Substantia nigra (tissue), 51 donors: ENCODE measurements at places on chromosomes 4 and X.

DNA sequence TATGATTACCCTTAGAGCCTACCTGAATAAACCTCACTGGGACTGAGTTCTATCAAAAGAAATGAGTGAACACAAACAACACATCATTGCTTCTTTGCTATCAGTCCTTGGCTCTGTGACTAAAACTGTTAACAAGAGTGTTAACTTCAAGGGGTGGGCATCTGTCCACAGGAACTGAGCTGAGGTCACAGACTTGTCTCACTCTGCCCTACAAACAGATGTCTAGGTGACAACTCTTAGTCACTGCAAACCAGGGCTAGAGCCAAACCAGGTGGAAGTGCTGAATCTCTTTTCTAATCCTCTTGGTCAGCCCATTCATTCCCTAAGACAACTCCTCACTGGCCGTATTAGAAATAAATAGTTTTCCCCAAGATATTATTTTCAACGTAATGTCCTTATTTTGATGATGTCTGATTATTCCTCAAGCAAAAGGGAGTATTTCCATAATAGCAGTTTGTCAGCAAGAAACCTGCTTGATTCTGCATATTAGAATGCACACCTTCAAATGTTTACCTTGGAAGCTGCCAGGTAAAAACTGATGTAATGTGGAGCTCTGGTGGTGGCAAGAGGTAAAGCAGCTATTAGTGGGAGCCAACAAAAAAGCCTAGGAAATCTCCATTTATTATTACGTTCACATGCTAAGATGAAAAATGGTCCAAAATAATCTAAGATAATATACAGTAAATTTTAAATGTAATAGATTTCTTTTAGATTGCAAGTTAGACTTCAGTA, 4.0 kb downstream of the COL25A1 start:
- DNase-seq = no peak

- no peak for DNase-seq
These were observed 15.6 kb downstream of the CHRNA9 start for GRCh38 chr4:40350627-40351227.

GRCh38 chr4:145797278-145797677, 117.3 kb downstream of the C4orf51 start:
- DNase-seq = no peak

DNA sequence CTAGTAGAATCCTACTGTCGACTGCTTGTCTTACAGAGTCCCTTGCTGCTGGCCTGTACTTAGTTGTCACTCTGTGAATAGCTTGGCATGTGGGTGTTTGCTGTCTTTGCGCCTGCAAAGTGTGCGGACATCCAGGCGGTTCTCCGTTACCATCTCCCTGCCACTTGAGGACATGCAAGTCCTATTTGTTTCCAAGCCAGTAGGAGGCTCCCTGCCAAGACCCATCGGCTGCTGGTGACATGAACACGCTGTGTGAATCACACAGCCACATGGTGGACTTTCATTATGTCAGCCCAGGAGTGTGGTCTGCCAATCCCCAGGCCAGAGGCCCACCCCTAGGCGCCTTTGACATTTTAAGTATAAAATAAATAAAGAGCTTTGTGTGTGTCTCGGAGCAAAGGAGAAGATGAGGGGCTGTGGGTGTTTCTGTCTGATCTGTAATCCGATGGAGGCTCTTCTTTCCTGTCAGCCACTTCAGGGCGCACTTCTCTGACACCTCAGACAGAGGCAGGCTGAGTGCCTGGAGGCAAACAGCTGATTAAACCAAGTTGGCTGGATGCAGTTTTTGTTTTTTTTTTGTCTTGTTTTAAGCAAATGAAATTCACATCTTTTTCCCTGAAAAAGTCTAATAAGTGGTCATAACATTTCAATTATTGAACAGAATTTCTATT, 51.5 kb downstream of the ALPK1 start:
- DNase-seq = peak; percentile 5

DNA sequence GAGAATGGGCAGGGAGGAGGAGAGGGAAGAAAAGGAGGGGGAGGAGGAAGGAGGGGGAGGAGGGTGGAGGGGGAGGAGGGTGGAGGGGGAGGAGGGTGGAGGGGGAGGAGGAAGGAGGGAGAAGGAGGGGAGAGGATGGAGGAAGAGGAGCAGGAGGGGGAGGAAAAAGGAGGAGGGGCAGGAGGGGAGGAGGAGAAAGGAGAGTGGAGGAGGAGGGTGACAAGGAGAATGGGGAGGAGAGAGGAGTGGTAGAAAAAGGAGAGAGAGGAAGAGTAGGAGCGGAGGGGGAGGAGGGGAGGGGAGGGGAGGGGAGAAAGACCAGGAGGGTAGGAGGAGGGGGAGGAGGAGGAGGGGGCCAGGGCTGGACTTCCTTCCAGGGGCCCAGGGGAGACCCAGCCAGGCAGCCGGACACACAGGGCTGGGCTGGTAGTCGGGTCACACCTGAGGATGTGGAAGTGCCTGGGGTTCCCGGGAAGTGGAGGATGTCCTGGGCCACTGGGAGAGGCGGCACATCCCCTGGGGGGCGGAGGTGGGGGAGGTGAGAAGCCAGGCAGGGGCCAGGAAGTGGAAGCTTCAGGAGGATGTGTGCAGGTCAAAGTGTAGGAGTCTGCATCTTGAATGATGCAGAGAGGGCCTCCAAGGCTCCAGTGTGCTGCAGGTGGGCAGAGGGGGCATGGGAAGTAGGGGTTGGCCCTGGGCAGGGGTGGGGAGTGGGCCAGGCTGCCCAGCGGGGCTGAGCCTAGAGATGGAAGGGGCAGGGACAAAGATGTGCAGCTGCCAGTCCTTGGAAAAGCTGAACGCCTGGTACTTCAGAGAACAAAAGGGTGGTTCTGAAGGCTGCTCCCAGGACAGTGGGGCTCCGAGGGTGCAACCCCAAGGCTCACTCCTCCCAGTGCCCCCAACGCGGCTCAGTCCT, 18.8 kb downstream of the IL3RA start:
- DNase-seq = no peak

DNA sequence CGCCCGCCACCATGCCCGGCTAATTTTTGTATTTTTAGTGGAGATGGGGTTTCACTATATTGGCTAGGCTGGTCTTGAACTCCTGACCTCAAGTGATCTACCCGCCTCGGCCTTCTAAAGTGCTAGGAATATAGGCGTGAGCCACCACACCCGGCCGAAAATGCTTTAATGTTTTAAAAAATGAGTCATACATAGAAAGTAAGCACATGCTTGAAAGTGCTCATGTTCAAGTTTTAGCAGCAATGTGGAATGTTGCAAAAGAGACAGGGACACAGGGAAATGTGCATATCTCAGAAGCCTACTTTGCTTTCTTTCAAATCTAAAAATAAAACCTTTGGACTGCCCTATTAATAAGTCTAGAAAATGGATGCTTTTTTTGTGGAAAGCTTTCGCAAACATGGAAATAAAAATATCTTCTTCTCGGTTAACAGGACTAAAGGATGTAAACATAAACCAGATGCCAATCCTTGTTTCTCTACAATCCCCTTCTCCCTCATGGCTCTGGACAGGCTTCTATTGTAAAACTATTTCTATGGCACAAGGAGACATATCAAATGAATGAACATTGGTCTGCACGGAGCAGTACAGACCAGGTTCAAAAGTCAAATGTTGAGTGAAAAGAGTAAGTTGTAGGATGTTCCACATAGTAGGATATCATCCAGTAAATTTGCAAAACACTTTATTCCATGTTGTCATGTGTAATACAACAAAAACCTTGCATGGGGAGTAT, 15.0 kb downstream of the MECP2 start:
- DNase-seq = no peak

DNA sequence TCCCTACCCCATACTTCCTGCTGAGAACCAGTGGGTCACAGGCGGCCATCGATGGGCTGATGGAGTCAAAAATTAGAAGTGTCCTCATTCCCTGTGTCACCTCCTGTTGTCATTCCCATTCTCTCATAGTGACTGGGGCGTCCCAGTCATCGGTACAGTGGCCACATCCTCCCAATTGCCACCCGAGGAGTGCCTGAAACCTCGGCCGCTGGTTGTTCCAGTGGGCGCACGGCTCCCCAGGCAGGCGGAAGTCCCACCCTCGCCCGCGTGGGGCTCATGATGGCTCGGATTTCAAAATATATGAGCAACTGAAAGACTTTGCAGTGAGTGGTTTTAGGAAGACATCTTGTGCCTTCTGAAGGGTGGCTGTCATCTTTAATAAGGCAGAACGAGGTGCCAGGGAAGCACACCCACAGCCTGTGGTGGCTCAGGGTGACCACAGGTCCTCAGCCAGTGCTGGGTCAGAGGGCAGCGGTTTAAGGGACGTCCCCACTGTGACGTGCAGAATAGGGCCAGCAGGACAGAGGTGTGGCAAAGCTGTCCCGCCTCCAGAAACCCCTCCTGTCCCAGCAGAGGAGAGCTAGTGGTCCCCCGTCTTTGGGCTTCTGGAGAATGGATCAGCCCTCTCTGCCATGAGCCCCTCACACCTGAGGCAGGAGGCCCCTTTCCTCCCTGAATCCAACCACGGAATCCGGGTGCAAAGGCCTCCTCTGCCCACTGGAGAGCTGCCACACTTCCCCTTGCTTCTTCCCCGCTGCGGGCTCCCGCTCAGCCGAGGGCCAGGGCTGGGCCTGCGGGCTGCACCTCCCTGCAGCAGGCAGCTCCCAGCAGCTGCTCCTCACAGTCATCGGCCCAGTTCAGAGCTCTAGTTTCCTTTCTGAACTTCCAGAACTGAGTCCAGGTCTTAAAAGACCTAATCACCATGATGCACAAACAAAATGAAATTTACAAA, 90.4 kb downstream of the ABLIM2 start:
- DNase-seq = no peak

- peak; percentile 0 for DNase-seq
These were observed 13.2 kb upstream of the RAB9B start for GRCh38 chrX:103845165-103845653.

- DNase-seq = no peak
These were observed 64.3 kb downstream of the METTL14 start for GRCh38 chr4:118749347-118749988.

DNA sequence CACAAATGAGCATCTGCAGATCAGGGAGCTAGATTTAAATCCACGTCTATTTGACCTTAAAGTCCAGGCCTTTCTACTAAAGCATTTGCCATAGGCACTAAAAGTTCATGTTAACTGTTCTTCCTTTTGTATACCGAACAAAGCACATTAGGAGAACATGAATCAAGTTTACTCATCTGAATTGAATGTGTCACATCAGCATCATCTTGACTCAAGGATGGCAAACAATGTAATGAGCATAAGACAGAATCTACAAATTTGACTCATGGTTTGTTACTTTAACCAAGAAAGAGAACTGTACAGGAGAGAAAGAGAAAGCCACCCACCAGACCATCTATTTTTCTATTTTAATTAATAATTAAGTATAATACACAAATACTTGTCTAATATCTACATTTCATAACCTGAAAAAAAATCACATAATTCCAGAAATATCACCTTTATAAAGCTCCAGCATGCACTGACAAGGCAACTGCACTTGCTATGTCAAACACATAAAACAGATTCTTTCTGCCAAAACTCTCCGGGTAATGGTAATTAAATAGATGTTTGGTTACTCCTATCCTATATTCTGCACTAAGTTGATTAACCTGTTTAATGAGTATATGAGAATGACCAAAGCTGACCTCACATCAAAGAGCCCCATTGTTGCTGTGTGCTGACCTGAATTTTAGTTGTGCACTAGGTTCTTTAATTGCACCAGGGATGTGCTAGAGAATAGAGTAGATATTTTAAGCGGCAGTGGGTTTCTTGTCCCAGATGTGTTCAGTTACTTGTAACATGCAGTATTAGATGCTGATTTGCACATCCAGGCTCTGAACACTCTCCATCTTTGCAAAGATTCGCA, 42.5 kb upstream of the LEF1 start:
- no peak for DNase-seq

DNA sequence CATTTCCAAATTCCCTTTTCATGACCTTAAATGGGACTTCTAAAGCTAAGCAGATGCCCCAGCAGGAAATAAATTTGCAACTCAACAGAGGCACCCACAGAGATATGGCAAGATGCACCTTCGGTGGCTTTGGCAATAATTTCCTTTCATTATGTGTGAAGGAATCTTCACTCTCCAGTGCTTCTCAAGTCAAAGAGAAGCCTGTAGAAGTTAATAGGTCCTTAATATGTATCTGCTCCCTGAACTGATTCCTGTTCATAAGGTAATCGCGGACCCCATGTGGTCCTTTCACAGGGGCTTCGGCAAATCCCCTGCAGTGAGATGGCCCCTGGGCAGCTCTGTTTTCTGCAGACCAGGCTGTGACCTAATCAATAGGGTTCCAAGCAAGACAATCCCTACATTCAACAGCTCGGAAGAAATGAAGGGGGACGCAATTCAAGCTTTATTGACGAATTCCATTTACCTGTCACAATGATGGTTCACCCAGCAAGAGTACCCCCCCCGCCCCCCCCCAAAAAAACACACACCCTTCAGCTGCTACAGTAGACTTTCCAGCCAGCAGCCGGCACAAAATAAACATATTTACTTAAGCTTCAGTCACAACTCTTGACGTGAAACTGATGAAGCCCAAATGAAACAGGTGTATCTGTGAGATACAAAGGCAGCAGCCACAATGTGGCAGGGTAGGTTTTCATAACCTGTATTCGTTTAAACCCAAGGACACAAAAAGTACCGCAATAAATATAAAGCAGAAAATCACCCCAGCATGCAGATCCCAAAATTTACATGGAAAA, 35.3 kb downstream of the FAT1 start:
- DNase-seq = no peak

GRCh38 chr4:145709843-145710242, 29.9 kb downstream of the C4orf51 start:
- no peak for DNase-seq

DNA sequence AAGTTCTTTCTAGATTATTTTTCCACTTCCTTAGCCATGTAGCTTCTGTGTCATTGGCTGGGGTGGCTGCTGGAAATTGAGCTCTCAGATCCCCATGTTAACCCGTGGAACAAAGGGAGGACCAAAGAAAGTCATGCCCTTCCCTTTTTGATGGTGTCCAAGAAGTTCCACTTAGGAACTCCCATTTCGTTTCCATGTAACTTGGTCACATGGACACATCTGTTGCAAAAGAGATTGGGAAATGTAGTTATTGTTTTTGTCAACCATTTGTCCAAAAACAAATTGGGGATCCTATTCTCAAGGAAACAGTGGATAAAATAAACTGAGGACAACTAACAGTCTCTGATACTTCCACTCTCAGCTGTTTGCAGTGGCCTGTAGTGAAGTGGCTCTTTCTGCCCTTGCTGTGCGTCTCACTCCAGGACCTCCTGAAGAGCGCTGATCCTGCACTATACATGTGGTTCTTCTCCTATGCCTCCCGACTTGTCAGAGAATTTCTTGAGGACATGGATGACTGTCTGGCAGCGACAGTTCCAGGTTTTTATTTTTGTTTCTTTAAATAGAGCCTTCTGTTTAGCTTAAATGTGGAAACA, 125.3 kb upstream of the LNX1 start:
- DNase-seq = no peak

- DNase-seq = peak; percentile 1
These were observed 9.3 kb downstream of the PAGE4 start for GRCh38 chrX:49838374-49838773.

DNA sequence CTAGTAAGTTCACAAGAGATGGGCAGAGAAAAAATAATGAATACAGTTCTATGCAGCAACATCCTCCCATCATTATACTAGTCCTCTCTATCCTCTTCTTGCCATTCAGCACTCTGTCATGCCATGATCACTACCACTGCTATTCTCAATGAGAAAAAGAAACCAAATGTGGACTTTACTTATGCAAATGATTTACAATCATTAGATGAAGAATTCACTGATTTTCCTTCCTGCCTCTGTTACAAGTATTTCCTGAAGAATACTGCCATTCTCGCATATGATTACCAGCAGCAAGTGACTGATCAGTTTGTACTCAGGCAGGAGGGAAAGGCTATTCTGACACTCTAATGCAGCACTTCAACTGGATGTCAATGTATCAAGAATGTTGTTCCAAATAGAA, 50.3 kb downstream of the WDFY3 start:
- DNase-seq = no peak

- DNase-seq = no peak
These were observed 1.2 kb upstream of the TMEM47 start for GRCh38 chrX:34658326-34658725.
